ENCODE measurements at places on chromosomes 2 and 18.

- DNase-seq: no peak
These were observed 88.1 kb upstream of the SEC11C start for GRCh38 chr18:59051470-59052165.

GRCh38 chr2:215751911-215752272, 261.5 kb downstream of the MREG start:
- no peak for DNase-seq

- DNase-seq: peak; percentile 45
These were observed 161.2 kb upstream of the PIEZO2 start for GRCh38 chr18:11310476-11311086.

DNA sequence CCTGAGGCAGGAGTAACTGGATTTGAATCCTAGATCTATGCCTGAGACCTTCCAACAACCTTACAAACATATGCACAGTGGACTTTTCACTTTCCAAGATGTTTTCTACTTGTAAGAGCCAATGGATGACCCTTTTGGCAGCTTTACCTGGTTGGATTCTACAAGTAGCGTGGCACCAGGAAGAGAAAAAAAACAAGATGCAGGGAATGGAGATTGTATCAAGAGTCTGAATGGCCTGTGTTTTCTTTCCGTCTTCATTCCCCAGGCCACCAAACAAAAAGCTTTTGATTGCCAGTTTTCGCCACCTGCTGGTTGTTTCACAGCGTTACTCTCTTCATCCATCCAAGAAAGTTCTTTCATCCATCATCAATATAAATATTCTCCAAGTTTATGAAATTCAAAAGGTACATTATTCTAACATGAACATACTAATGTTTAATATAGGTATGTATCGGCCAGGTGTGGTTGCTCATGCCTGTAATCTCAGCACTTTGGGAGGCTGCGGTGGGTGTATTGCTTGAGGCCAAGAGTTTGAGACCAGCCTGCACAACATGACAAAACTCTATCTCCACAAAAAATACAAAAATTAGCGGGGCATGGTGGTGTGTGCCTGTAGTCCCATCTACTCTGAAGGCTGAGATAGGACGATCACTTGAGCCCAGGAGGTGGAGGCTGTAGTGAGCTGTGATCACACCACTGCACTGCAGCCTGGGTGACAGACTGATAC, 3.5 kb upstream of the BCL2 start:
- peak; percentile 49 for DNase-seq

DNA sequence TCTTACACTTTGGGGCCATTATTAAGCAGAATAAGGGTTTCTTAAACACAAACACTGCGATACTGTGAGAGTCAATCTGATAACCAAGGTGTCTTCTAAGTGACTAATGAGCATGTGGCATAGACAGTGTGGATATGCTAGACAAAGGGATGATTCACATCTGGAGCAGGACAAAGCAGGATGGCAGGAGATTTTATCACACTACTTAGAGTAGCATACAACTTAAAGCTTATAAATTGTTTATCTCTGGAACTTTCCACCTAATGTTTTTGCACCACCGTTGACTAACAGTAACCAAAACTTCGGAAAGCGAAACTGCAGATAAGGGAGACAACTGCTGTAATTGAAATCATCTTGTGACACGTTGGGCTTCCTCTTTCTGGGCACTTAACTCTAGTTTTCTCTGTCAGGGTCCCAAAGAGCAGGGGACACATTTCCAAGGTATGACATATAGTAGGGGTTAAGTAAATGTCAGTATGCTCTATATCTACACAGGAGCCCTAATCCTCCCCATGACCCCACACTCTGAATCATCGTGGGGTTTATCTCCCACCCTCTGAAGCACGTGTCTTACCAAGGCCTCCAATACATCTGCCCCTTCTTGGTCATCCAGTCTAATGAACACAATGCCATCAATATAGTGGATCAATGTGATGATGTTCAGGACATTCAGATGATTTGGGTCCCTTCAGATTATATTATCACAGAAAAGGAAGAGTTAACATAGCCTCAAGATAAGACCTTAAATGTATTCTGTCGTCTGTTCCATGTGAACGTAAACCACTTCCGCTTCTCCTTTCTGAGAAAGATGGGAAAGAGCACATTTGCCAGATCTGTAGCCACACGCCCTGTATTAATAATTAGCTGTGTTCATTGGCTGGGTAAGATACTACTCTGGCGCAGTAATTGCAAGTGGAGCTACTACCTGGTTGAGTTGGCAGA, 78.7 kb downstream of the FTCDNL1 start:
- DNase-seq: no peak

DNA sequence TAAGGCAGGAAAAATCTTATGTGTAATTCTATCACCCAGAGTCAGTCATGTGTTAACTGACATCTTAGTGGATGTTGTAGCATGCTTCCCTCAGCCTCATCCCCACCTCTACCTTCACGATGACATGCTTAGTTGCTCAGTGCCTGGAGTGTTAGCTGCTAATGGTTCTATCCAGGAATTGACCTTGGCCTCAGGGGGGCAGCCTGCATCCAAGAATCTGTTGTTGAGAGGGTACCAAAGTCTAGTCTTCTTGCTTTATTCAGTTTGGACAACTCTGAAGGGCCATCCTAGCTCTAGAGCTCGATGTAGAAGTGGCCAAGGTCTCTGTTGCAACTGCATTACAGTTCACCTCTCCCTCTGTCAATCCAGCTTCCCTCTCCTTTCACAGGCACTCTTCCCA, 61.2 kb downstream of the ACYP2 start:
- DNase-seq: peak; percentile 13

- DNase-seq: no peak
These were observed 1042.9 kb upstream of the ACVR2A start for GRCh38 chr2:146801886-146802285.

DNA sequence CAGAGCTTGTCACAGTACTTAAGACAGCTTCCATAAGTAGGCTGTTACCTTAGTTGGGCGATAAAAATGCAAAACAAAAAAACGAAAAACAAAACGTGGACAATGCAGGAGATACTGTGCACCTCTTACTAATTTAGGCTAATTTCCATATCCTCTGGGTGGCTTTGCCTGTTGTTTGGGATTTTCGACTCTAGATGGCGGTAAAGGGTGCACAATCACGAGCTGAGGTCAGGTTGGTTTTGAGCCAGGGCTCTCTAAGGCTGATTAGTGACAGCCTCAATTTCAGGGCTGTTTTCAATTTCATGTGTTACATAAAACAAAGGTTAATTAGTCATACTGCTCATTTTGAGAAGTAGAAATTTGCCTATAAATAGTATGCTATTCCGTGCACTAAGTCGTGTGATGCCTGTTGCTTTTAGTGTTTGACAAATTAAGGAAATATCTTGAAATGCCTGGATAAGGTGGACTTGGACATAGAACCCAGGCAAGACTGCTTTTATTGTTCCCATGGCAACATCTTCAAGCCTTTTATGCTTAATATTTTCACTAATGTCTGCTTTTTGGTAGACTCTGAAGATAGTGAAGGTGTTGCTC, 493.1 kb downstream of the SOCS6 start:
- peak; percentile 5 for DNase-seq

GRCh38 chr2:207875473-207876212, 105.9 kb upstream of the FZD5 start:
- DNase-seq: no peak

DNA sequence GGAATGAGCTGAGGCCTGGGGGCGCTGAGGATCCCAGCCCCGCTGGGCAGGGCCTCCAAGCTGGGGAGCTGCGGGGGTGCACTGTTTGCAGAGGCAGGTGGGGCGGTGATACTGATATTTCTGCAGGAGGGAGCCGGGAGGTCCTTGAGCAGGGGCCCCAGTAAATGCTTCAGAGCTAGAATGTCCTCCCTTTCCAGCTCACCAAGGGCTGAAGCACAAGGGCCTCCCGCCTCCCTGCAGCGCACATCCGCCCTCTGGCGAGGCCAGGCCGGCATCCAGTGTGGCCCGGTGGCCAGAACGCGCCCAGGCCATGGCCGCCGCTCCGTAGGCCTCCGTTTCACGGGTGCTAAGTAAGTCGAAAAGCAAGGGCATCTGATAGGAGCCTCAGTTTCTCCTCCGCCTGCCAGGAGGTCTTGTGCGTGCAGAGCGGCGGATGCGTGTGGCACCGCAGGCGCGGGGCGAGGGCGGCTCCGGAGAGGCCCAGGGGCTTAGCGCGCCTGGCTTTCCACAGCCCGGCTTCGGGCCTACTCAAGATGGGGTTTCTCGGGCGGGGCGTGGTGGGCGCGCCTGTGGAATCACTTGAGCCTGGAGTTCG, 29.5 kb upstream of the CHMP1B start:
- no peak for DNase-seq

- DNase-seq: no peak
These were observed 88.0 kb downstream of the AFF3 start for GRCh38 chr2:100054426-100054825.

GRCh38 chr2:241649404-241649803, 11.9 kb downstream of the ATG4B start:
- DNase-seq: no peak

GRCh38 chr2:108229875-108230274, 9.9 kb upstream of the SULT1C3 start:
- DNase-seq: no peak

DNA sequence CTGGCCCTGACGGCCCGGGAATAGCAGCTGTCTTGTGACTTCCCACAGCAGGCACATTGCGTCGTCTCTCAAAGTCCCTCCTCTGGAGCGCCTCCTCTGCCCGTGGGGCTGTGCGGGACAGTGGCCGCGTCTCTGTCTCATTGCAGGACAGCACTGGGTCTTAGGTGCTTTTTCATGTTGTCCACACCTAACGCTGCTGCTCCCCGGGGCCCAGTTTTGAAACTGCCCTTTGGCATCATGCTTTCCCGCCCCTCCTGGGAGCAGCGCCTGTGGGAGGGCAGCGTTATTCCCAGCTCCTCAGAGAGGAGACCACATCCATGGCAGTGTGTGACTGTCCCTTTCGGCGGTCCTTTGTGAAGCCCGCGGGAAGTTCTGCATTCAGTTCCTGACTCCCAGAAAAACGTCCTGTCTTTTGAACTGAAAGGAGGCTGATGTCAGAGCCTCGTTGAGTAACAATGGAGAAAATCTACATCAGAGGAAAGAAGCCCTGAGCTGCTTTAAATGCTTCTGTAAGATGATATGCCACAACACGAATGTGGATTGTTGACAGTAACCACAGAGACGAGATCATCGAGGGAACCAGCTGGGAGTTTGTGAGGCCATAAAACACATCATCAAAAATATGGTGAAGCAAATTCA, 226.0 kb downstream of the FAM210A start:
- DNase-seq: no peak

GRCh38 chr18:48715711-48716361, 177.0 kb downstream of the CTIF start:
- no peak for DNase-seq

GRCh38 chr2:177029501-177029900, 183.1 kb upstream of the HNRNPA3 start:
- DNase-seq: no peak

DNA sequence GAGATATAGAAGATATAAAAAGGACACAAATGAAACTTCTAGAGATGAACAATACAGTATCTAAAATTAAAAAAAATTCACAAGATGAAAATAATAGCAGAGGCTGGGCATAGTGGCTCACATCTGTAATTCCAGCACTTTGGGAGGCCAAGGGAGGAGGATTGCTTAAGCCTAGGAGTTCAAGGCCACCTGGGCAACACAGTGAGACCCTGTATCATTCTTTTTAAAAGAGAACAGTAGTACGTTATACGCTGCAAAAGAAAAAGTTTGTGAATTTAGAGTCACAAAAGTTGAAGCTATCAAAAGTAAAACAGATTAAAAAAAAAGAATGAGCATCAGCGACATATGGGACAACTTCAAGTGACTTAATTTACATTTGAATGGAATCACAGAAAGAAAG, 81.6 kb upstream of the ZFP36L2 start:
- no peak for DNase-seq

DNA sequence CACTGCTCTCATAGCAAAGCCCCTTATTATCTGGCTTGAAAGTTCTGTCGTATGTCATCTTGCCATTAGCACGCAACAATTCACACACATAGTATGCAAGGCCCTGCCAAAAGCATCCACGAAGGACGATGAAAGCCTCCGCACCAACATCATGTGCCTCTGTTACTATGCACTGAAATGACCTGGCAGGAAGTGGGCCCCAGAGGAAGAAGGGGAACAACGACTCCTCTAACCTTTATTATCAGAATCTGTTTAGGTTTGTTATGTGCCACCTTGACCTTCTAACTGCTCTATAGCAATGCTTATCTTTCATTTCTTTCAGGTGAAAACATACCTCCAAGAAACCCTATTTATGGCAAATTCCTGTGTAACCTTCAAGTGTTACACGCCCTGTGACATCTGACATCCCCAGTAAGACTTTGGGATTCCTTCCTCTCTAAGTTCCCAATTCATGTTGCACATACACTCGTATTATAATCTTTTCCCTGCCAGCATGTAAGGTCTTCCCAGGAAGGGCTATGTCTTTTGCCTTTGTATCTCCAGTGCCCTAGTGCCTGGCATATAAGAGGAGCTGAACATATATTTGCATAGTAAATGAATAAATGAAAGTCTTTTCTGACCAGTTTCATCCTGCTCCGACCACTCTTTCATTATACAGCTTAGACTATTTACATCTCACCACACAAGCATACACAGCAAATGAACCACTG, 7.0 kb upstream of the NDUFV2 start:
- no peak for DNase-seq

DNA sequence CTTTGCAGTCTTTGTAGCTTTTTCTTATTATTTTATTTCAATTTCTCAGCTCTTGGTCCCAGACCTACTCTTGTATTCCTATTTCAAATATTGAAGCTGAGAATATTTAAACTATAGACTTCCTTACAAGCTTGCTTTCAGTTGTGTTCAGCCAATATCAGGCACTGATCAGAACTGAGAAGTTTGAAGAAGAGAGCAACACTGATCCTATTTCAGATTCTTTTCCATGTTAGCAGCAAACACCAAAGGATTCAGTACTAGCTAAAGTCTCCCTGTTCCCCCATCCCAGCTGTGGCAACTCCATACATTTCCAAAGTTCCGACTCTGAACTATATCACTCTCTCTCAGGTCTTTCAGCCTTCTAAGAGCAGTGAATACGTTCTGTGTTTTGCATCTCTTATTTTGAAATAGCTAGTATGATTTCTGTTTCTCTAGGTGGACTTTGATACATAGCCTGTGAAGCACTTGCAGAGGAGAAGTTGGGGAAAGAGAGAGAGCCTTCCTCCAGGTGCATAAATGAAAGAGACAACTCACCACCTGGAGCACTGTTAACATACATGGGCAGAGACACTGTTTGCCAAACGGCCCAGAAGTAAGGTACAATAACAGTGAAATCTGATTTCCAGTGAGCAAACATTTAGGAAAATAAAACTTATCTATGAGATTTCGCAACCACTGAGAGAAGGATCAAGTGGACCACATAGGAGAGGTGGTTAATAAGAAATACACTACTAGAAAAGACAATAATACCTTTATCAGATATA, 135.0 kb upstream of the ZNF804A start:
- DNase-seq: peak; percentile 5

DNA sequence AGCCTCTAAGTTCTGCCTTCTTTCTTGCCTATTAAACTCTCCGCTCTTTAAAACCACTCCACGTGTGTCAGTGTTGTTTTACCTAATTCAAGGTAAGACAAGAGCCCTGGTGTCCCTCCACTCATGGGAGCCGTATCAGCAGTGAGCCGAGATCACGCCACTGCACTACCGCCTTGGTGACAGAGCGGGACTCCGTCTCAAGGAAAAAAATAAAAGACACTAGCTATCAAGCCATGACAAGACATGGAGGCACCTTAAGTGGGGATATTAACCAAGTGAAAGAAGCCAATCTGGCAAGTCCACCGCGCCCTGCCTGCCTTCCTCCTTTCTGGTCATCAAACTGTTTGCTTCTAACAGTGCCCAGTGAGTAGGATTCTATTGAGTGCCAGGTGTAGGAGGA, 40.2 kb upstream of the LBH start:
- DNase-seq: no peak

- no peak for DNase-seq
These were observed 12.6 kb upstream of the PKDCC start for GRCh38 chr2:42035241-42035640.

Data from HuH-7.5 (cell line).